ENCODE measurements at places on chromosomes 4 and X. TPM values are rescaled to one million over a fixed set of nuclear protein-coding genes. Genes with fewer than 3 reads are reported as not detected.

- DNase-seq: peak; percentile 43
Measured at GRCh38 chrX:41923978-41924683, 777 bp upstream of the CASK start.

GRCh38 chr4:108018040-108018883, 28.6 kb downstream of the HADH start:
- peak; percentile 88 for DNase-seq

DNA sequence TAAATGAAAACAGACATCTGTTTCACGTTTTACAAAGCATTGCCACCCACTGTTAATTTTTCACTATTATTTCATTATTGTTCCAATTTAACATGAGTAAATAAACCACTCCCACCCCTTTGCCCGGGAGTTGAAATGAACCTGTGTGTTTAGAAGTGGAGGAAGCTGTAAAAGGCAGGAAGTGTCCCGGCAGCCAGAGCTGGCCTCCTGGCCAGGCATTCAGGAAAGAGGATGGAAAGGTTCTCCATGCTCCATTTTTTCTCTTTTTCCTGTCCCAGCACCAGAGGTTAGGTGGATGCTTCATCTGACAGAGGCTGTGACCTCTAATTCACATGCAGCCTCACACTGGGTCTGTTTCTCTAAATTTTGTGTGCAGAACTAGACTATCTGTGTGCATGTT, 55.5 kb upstream of the LNX1 start:
- DNase-seq: peak; percentile 7

GRCh38 chr4:36029951-36030350, 214.4 kb downstream of the ARAP2 start:
- no peak for DNase-seq

DNA sequence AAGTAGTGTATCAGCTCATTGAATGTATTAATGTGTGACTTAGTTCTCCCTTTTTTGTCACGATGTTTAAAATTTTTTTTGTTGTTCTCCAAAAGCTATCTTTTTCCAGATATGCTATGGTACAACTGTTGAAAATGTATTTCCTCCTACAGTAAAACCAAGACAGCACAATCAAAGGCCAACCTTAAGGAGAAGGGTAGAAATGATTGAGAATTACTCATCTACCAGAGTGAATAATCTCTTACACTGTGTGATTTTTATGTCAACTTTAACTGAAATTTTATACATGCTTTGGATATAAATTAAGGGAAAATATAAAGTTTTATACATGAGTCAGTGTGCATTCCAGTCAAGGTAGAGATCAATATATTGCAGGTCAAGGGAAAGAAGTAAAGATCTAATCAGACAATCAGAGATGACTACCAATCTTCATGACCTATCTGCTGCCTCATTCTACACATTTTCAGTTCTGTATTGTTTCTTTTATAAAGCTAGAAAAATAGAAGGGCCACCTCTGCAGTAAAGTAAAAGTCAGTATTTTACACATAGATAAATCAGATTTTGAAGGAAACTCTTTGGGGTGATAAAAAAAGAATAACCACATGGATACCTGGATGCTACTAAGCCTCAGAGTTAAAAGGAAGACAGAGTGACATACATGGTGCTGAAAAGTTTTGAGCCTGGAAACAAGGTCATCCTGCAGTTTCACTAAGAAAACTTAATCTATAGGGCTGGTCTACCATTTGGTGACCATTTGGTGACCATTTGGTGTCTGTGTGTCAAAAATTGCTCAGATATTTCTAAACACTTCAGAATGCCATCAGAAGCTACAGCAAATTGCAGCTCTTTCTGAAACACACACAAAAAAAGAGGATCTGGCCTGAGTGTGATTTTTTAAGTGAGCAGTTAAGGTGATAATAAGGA, 1.6 kb downstream of the FAM13A start:
- DNase-seq: no peak

- peak; percentile 66 for DNase-seq
Measured at GRCh38 chr4:1012034-1012739, 761 bp downstream of the FGFRL1 start.

DNA sequence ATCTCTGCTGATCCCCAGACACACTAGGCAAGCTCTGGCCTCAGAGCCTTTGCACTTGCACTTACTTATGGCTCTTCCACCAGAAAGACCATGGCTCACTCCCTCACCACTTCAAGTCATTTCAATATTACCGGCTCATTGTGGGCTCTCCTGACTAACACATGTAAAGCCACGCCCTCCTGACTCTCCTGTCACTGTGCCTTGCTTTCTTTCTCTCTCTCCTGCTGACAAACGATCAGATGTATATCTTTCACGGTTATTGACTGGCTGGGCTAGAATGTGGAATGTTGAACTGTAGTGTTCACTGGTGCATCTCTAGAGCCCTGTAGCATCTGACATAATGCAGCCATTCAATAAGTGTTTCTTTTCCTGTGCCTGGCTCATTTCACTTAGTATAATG, 425.1 kb downstream of the RAB28 start:
- no peak for DNase-seq

Gene RAB41
- total RNA-seq: not detected

DNA sequence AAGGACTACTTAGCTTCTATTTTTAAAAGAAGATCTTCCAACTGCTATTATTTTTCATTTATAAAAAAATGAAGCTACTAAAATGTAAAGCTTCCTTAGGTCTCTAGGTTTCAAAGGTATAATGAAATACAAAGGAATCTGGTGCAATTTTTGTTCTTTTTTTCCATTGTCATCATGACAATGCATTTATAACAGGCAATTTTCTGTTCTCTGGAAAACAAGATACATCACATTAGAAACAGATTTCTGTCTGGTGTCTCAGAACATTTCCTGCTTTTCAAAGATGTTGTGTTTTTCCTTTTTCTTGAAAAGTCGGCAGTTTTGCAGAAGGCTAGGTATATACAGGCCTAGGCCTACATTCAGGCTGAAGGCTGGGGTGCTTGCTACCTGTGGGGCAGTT, 63.6 kb upstream of the ATP8A1 start:
- DNase-seq: no peak

DNA sequence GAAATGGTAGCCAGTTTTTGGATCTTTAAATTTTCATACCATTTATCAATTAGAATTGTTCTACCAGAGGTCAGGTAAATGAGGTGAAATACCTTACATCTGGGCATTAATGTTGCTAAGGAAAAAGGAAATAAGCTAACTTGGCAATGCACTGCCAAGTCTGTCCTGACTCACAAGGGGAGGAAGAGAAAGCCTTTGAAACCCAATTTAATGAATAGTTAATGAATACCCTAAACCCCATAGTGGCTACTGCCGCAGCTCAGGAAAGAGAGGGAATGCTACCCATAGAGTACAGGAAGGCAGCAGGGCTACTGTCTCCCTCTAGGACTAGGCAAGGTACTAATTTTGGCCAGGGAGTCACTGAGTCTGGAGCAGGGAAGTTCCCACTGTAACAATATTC, 16.8 kb upstream of the DHX15 start:
- no peak for DNase-seq

DNA sequence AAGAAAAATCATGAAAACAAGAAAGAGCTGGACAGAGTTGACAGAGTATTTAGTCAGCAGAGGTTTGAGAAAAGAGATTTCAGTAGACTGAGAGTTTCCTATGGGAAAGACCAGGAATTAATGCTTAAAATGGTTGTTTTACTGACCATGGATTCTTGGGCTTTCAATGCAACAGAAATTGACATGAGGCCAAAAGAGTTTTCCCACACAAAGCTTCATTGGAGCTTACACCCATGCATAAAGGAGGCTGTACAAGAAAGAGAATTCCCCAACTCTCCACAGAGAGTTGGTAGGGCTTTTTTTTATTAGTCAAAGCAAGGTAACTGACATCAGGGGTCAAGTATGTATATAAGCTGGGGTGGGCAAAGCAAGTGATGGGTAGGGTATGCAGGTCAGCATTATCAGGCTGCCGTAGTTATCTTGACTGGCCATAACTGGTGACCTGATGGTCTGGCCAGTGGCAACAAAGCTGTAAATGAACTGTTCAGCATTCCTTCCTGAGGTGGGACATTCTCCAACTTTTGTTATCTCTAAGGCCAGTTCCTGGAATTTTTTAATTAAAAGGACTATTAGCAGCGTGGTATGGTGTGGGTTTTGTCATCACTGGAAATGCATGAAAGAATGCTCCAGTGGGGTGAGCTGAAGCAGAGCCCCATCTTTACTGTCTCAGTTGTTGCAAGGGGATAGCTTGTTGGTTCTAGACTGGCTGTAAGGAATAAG, 117.0 kb downstream of the ADAM29 start:
- DNase-seq: no peak

Gene NKX3-2
- under 0.01 TPM for total RNA-seq

DNA sequence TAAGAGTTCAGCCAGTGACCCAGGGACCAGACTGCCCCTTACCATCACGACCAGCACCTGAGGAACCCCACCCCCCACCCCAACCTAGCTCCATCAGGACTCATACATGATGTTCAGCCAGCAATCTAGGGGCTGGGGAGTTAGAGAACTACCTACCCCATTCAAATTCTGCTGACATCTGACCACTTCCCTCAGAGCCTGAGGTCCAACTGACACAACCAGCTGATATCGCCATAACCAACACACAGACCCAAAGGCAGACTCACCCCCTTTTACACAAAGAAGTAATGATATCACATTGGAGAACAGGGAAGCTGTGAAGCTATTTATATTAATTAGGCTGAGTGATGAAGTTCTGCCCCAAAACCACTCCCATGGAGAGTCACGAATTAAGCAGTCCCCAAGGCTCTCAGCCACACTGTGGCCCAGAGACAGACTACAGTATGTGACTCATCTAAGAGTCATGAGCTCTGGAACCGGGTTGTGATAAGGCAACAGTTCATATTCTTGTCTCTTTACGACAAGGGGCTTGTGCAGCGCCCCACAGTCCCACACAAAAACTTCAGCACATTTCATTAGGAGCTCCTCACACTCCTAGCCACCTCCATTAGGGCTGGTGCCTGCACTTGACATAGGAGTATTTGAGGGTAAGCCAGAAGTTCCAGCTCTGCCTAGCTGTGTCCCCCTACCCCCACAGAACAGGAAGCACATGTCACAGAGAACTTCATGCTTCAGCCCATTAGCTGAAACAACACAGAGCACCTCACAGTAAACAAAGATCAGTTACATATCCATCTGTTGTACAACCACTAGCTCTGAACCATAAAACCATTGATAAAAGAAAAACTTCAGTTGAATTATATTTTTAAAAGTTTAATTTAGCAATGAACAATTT, 184.7 kb upstream of the ZCCHC13 start:
- DNase-seq: peak; percentile 2

Gene IGFBP7
- total RNA-seq: 1,907 TPM

- DNase-seq: no peak
Measured at GRCh38 chr4:7046971-7047370, 3.8 kb downstream of the TADA2B start.

GRCh38 chr4:139584013-139584412, 28.0 kb upstream of the SETD7 start:
- DNase-seq: no peak

Gene SMIM20
- total RNA-seq: 8.9 TPM

Gene CPLX1
- not detected for total RNA-seq

DNA sequence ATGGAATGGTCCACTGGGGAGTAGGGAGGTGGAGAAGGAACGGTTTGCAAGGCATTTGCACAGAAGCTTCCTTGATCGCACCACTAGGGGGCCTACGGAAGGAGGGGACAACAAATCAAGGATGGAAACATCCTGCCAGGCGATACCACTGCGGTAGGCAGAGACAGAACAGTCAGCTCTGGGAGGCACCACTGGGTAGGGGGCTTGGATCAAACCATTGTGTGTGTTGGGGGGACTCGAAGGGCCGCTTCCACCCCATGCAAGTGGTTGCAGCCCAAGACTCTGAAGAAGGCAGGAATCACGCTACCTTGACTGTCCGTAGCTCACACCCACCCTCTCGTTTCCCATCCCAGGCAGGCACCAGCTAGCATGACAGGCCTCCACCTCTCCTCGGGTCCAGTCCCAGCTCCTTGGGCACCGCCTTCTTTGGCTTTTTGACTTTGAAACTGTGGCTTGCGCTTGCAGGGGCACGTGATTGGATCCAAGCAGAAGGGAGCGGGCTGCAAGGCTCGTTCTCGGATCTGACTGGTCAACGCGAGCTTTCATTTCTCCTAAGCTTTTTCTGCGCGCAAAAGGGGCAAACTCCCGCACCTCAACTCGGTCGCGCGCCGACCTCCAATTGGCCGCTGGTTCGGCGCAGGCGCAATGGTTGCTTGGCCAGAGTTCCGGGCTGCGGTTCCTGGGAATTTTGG, 28.4 kb downstream of the GAGE1 start:
- DNase-seq: no peak

GRCh38 chr4:66639361-66639760, 905.9 kb downstream of the CENPC start:
- no peak for DNase-seq

- DNase-seq: peak; percentile 1
Measured at GRCh38 chrX:86002076-86002896, 45.1 kb downstream of the CHM start.

GRCh38 chr4:153371701-153372234, 27.3 kb downstream of the MND1 start:
- no peak for DNase-seq

Gene TLR10
- total RNA-seq: not detected

Gene STPG2
- not detected for total RNA-seq

DNA sequence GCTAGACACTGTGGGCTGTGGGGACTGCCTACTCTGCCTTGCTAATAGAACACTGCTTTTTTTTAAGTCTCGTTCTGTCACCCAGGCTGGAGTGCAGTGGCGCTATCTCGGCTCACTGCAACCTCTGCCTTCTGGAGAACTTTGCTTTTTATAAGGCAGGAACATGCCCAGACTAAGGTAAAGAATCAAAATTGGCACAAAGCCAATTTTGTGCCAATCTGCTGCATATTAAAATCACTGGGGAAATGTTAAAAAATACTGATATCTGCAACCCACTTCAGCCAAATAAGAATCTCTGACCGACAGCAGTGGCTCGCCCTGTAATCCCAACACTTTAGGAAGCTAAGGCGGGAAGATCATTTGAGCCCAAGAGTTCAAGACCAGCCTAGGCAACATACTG, 36.5 kb upstream of the CEP135 start:
- no peak for DNase-seq

DNA sequence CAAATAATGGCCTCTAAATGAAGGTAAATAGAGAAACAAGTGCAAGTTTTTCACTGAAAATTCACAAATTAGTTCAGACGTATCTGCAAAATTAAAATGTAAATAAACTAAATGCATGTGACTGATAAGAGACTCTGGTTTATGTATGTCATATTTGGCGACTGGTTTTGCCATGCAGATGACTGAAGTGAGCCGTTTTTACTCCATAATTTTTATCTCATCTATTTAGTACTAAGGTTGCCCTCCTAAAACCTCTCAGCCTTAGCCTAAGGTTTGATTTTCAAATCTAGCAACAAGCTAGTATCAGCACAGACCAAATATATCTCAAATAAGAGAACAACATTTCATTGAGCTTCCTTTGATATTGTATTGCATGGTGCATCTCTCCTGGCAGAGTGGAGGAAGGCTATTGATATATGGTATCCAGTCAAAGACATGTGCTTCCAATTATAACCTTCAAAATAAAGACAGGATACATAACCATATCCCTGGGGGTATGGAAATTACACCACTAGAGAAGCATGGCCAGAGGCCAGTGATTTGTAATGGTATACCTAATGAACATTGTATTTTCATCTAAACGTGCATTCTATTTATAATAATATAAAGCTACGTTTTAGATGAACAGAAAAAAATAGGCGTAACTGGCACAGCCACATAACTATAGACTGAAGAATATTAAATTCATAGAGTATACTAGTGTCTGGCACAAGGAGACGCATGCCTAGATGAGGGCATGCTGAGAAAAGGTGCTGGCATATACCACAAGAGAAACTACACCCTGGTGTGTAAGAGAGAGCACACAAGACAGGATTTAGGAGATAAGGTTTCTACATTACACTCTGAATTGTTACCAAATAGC, 392.6 kb upstream of the INTU start:
- DNase-seq: no peak

Gene BEX1
- not detected for total RNA-seq

- no peak for DNase-seq
Measured at GRCh38 chrX:32520789-32521188, 690.6 kb downstream of the DMD start.
